Bone marrow (tissue), 2 donors: ENCODE measurements at places on chromosomes 1 and 21.

DNA sequence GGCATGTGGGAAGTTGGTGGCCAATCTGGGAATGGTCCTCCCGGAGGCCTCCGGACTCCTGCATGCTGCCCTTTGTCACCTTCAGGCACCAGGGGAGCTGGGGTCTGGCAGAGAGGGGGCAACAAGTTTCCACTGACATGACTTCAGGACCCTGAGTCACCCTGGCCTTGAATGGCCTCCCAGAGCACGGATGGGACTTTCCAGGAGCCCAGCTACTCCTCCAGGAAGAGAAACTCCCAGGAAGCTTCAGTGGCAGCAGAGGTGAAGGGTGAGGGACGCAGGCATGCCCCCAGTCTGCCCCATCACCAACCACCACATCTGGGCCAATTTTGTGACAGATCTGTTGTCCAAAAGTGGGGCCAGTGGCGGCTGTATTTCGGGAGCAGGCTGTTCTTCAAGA, 55.9 kb upstream of the WASF2 start:
- no peak for DNase-seq

GRCh38 chr21:43591571-43591970, 67.7 kb downstream of the HSF2BP start:
- no peak for DNase-seq

- no peak for DNase-seq
Observed at GRCh38 chr1:184379111-184379752, 7.6 kb upstream of the C1orf21 start.

- no peak for DNase-seq
Observed at GRCh38 chr1:78275456-78275855, 215.3 kb upstream of the PTGFR start.

DNA sequence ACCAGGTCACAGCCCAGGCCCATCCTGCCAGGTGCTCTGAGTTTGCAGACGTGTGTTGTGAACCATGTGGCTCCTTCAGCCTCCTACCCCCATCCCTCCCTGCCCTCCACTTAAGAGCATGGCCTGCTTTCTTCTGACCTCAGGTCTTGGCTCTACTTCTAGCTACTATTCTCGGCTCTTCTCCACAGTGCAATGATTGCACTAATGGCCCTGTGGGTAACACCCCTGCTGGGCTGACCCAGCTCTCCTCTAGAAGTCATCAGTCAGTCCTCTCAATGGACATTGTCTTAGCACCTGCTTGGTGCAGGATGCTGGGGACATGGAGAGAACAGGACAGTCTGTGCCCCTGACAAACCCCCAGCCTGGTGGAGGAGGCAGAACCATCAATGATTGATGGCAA, 22.2 kb upstream of the IFFO2 start:
- DNase-seq = no peak

GRCh38 chr1:17075470-17076255, 21.8 kb upstream of the SDHB start:
- DNase-seq = no peak

GRCh38 chr1:246390855-246391254, 116.2 kb downstream of the SMYD3 start:
- DNase-seq = no peak

- DNase-seq = no peak
Observed at GRCh38 chr1:41344708-41345159, 16.5 kb upstream of the FOXO6 start.

DNA sequence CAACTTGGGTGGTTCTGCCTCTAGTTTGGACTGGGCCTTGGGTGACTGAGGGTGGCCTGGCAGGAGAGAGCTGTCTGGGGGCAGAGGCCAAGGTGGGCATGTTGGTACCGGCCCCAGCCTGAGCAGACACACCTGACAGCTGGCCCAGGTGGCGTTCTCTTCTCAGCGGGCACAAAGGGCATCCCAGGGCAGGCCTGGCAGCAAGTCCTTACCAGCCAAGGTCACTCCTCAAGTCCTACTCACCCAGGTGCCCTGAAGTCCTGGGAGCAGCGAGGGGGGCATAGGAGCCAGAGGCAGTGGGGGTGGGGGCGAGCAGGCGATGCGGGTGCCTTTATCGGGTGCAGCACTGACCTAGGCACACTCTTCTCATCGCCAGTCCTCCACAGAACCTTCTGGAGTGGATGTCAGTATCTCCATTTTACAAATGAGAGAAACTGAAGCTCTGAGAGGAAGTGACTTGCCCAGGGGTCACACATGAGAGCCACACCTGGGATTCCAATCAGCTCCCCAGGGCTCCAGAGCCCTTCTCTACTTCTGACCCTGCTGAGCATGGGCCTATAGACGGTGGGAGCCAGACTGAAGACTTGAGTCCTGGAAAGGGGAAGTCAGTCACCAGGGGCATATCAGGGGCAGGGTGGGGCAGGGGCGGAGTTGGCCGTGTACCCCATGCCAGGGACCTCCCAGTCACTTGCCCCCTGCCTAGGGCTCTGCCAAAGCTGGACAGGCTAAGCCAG, 587 bp upstream of the SLC25A34 start:
- DNase-seq = peak; percentile 4

GRCh38 chr1:178931858-178932551, 61.1 kb upstream of the ANGPTL1 start:
- DNase-seq = no peak

GRCh38 chr1:161773791-161774190, 7.7 kb downstream of the ATF6 start:
- DNase-seq = no peak

GRCh38 chr1:81327103-81327710, 473.5 kb upstream of the ADGRL2 start:
- DNase-seq = no peak

DNA sequence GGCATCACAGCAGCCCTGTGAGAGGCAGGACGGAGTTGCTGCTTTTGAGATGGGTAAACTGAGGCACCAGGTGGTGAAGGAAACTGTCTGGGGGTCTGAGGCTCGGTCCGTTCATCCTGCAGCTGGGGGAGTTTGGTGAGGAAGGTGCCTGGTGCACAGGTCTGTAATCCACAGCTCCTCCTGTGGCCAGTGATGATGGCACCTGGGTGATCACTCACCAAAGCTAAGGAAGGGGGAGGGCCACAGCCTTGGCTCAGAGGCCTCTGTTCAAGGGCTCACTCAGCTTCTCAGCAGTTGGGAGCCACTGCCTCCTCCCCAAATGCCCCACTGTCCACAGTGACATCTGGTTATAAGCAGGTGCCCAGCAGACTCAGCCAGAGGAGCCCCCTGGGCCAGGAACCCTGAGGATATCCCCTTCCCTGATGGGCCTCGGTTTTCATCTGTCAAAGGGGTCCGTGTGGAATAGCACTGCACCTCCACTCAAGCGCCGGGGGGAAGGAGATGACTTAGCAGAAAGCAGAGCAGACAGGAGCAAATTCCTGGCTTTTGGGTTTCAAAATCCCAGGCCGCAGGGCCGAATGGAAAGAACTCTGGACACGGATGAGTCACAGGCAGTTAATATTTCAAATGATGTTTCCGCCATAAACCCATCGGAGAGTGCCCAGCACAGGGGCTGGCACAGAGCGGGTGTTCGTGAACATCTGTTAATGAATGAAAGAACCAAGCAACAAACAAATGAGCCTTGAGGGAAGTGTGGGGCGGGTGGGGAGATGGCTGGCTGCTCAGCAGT, 82.8 kb downstream of the DMRTB1 start:
- no peak for DNase-seq

- no peak for DNase-seq
Observed at GRCh38 chr1:246506367-246506673, 759 bp downstream of the SMYD3 start.

DNA sequence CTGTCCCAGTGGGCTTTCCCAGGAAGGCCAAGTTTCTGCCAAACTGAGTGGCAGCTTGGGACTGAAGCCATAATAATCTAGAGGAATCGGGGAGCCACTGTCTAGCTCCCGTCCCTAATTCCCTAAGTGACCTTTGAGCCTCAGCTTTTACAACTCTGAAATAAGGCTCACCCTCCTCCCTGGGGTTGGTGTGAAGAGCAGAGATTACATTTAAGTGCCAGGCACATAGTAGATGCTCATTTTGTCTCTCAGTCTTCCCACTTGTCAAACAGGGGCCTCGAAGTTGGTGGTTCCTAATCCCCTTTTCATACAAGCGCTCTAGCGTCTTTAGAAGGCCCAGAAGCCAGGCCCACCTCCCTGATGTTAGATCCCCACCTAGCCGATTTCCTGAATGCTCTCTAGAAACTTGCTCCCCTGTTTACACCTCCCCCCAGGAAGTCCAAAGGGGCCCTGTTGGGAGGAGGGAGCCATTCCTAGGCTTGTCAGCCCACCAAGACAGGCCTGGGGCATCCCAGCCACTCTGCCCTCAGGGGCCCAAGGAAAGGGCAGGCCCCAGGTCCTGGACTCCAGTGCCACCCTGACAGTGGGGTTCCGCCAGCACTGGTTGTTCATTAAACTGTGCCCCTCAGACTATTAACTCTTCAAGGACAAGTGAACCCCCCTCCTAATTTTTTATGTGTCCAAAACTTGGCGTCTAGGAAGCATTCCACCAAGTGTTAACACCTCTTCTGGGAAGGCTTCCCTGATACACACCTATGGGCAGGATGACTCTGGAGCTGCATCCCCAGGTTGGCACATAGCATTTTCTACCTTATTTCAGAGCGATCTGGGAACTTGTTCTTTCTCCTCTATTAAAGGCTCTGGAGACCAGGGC, 49.3 kb upstream of the ECE1 start:
- DNase-seq = no peak

DNA sequence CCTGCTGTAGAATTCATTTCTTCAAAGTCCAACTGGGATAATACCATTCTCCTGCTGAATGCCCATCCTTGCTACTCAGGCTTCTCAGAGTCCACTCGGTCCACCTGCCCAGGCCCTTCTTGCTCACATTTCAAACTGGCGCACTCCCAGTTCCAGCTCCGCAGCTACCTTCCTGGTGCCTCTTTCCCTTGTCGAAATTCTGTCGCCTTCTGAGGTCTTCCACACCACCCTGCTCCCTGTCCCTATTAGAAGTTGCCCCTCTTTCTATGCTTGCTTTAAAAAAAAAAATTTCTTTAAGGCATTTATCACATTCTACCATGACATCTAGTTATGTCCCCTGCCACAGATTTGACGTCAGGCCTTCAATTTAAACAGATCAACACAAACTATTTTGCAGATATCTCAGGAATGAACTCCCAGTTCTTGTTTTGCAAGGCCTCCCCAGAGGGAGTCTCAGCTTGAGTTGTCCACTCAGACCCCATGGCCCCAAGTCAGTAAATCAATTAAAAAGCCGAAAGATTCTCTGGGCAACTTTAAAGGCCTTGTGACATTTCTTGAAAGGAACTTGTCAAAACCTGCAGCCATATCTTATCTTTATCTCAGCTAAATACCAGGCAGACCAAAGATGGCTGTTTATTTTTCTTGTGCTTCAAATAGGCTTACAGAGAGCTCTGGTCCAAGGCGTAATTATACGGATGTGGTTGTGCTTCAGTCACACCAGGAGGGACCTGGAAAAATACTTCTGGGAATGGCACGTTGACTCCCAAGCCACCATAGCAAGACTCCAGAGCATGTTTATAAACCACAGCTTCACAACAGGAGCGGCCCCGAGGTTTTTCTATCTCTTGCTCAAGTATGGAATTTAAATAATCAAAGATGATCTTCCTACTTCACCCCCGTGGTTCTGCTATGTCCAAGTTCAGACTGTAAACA, 2.2 kb downstream of the FAM89A start:
- no peak for DNase-seq

DNA sequence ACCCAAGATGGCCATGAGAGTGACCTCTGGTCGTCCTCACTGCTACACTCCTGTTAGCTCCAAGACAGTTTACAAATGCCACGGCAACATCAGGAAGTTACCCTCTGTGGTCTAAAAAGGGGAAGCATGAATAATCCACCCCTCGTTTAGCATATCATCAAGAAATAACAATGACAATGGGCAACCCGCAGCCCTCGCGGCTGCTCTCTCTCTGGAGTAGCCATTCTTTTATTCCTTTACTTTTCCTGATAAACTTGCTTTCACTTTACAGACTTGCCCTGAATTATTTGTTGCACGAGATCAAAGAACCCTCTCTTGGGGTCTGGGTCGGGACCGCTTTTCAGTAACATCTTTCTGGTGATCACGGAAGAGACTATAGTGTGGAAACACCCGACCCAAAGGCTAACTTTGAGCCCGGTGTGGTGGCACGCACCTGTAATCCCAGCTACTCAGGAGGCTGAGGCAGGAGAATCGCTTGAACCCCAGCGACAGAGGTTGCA, 19.8 kb upstream of the COX20 start:
- DNase-seq = no peak

DNA sequence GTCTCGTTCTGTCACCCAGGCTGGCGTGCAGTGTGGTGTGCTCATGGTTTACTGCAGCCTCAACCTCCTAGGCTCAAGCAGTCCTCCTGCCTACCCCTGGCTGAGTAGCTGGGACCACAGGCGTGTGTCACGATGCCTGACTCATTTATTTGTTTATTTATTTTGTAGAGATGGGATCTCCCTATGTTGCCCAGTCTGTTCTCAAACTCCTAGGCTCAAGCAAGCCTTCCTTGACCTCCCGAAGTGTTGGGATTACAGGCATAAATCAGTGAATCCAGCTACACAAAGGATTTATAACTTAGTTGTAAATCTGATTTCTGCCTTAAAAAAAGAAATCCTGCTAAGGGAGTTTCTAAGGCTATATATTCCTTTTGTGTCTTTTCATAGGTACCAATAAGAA, 30.5 kb upstream of the ZNF496 start:
- DNase-seq = no peak

GRCh38 chr1:26285366-26286063, 5.6 kb downstream of the SH3BGRL3 start:
- DNase-seq = no peak

GRCh38 chr1:235558621-235559169, 54.4 kb upstream of the B3GALNT2 start:
- DNase-seq = no peak

DNA sequence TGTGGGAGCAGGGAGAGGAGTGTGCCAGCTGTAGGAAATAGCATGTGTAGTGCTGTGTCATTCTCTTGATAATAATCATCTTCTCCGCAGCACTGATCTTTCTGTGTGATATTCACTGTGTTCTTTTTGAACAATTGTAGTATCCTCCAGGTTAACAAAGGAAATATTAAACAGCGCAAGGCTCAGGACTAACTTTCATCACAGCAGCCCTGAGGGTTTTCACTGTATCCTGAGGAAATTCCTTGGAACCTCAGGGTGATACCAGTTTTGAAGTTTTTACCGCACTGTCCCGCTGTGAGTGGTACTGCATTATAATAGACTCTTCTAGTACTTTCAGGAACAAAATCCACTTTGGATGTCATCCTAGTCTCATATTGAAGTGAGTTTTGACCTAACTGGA, 228.4 kb upstream of the COA6 start:
- DNase-seq = no peak

GRCh38 chr1:220189750-220190347, 82.4 kb downstream of the RAB3GAP2 start:
- DNase-seq = no peak

DNA sequence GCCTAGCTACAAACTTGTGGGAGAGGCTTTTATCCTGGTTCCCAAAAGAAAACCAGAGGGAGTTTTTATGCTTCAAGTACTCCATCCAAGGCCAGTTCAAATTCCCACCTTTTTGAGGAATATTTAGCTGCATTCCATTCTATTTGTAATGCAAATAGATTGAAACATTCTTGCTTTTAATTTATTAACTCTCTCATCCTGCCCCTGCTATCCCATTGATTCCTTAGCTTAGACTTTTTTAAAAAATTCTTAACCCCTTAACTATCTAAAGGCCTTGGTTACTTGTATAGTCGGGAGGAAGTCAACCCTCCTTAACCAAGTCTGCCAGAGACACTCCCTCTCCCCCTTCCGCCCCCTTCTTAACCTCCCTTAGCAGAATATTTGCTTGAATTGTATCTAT, 2.5 kb upstream of the MOV10 start:
- DNase-seq = no peak
